ENCODE measurements at places on chromosomes 1 and 21.

DNA sequence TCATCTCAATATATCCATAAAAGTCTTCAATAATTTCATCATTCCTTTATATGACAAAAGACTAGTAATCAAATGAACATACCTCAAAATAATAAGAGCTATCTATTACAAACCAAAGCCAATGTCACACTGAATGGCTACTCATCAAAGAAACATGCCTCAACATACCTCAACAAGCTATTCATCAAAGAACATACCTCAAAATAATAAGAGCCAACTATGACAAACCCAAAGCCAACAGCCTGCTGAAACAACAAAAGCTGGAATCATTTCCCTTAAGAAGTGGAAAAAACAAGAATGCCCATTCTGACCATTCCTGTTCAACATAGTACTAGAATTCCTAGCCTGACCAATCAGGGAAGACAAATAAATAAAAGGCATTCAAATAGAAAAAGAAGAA, 1373.7 kb downstream of the BRINP3 start:
- no peak for DNase-seq

DNA sequence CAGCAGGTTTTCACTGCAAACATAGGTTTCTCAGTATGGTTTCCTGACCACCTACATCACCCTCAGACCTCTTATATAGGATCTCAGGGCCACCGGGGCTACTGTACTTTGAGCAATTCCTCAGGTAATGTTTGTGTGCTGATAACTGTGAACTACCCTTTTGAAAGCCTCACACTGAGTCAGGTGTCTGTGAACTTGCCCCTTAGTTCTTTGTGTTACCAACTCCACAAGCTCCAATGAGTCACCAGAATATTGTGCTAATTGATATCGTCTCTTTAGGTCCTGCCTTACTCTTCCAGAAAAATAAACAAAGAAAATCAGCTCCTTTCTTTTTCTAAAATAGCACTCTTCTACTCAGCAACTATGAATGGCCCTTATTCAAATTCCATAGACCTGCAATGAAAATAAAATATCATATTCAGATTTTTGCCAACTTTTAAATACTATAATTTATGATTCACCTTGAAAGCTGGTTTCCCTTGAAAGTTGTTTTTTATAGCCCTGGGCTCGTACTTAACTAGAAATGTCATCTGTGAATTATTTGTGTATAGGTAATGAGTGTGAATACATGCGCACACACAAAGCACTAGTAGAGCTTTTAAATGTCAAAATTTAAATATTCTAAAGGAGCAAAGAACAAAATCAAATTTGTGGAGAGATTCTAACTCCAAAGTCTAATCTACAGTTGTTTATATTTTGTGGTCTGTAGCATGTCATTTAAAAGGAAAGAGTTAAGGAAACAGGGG, 88.1 kb upstream of the WARS2 start:
- DNase-seq, result no peak

- no peak for DNase-seq
Observed at GRCh38 chr1:228289996-228290881, 82.4 kb downstream of the OBSCN start.

DNA sequence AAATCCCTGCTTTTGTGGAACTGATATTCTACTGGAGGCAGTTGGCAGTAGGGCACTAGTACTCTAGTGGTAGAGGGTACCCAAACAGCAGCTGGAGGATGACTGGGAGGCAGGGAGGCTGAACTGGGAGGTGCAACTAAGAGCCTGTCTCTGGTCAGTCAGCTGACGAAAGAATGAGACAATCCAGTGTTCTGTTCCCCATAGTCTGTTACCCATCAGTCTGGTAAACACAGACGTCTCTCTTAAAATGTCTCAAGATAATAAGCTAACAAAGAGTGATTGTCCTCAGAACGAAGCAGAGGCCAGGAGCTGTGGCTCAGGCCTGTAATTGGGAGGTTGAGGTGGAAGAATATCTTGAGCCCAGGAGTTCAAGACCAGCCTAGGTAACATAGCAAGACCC, 30.4 kb downstream of the TFAP2E start:
- no peak for DNase-seq

DNA sequence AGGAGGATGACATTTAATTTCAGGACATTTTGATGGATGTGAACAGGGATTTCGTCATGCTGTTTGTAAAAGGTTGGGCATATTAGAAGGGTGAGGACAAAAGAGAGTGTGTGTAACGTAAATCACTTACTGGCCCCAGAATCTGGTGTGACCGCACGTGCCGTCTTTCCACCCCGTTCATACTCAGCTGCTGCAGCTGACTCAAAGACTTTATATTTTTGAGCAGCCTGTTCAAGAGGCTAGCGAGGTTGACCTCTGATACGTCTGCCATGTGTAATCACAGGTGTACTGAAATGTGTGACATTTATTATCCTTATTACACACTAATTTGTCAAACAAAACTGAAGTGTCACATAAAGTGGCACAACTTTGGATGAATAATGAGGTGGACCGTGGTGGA, 66.5 kb upstream of the ERRFI1 start:
- DNase-seq, result no peak

DNA sequence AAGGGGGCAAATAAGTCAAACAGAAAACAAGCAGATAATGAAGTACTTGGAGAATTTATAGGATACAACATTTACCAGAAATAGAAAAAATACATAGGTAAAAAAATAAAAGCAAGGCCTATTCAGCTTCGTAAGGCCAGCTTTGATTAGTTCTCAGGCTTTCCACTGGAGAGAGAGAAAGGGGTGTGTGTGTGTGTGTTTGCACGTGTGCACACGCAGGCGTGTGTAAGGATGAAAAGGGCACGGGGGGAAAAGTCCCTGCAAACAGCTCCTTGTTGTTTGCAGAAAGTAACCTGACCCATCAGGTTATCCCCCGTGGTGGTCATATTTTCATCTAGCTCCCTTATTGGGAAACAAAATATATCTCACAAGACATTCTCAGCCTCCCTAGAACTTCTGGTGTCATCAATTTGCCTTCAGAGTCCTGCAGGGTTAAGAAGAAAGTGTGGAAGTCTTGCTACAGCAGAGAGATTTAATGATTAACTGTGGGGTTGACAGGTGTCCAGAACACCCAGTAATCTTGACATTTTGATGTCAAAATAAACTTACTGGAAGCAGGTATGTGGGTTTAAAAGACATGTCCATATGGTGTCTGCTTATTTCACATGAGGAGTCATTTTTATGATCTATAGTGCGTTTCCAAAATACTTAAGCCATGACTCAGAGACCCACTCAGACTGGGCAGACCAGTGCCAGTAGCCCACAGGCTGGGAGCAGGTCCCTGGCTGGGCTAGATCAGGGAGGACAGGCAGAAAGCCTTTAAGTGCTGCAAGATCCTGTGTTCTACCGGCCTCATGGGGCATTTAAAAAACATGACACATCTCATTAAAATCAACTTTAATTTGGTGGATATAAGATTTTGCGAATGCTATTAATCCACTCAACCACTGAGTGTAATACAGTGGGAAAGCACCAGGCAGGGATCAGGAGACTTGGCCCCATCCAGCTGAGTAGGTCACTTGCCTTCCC, 487.6 kb upstream of the CAMK1G start:
- DNase-seq, result no peak

- no peak for DNase-seq
Observed at GRCh38 chr1:14267991-14268390, 330.5 kb upstream of the KAZN start.

DNA sequence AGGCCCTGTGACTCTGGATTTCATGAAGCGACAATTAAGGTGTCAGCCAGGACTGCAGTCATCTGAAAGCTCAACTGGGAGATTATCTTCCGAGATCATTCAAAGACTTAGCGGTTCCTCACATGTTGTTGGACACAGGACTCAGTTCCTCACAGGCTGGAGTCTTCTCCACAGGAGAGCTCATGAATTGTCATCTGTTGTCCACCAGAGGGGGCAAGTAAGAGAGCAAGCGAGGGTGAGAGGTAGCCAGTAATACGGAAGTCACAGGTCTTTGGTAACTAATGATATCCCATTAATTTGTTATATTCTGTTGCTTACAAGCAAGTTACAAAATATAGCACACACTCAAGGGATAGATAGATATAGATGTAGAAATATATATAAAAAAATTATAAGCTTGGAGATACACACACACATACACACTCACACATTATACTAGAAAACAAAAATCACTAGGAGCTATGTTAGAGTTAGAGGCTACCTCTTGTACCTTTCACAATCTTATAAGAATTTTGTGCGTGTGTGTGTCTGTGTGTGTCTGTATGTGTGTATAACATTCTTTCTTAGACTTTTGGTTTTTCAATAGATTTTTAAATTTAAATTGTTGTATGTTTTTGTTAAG, 1695.3 kb downstream of the BRINP3 start:
- DNase-seq, result no peak

- no peak for DNase-seq
Observed at GRCh38 chr1:87588495-87588894, 259.8 kb downstream of the LMO4 start.

DNA sequence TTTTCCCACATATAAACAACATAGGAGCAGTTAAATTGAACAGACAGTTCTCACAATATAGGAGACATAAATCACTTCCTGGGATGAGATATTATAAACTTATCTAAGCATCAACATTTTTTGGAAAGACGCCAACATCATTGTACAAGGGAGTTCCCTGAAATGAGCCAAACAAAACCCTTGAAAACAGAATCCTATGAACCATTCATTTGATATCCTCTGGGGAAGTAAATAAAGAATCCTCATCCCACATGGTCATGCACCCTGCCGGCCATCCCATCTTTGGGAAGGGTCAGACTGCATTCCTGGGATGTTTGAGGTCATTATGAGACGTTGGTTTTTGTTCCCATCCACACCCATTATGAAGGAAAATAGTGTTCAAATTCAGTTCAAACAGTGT, 111.8 kb upstream of the USP25 start:
- DNase-seq, result no peak

DNA sequence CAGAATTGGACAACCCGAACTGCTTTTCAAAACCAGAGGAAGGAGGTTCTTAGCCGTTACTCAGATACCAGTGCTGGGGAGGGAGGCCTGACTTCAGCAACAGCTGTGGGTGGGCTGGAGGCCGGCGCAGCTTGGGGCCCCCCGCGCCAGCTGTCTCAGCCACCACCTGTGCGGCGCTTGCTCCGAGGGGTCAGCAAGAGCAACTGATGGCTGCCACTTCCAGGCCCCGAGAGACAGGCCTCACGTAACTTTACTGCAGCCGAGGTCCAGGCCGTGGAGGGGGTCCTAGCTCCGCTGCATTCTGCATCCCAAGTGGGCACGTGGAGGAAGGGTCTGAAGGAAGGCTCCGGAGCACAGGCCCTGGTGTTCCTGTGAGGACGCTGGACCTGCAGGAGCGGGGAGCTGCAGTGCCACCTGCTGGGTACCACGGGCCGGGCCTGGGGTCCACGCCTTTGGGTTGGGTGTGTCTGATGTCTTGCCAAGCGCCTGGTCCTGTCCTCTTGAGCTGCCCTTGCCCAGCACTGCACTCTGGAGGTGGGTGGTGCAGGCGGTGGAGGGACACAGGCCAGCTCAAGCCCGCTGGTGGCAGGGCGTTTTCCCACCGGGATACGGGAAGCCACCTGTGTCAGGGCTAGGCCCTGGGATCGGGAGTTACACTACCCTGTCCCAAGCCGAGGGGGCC, 9.8 kb downstream of the THAP3 start:
- DNase-seq, result no peak

DNA sequence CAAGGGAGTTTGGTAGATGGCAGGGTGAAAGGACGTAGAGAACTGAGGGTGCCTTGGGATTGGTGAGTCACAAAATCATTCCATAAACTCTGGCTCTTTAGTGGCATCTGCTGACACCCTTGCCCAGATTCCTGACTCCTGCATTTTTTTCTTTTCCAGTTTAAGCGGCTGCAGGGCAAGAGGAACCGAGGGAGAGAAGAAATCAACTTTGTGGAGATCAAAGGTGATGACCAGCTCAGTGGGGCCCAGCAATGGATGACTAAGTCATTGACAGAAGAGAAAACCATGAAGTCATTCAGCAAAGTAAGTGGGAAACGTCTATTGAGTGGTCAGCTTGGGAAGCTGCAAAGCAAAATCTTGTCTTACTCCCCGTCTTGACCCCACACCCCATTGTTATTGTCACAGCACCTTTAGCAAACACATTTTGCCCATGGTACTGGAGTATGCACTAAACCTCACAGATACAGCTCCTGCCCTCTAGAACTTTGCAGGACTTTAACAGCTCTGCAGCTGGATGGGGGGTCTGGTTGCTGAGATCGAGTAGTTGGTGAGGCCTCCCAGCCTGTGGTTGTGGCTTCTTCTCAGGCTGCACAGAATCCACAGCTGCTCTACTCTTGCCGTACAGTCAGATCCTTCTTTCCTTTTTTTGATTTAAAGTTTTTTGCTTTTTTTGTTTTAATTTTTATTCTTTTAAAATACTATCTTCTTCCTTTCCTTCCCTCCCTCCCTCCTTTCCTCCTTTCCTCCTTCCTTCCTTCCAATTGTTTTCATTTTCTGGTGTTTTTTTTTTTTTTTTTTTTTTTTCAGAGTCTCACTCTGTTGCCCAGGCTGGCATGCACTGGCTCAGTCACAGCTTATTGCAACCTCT, 21.9 kb downstream of the SH2D2A start:
- DNase-seq, result no peak

DNA sequence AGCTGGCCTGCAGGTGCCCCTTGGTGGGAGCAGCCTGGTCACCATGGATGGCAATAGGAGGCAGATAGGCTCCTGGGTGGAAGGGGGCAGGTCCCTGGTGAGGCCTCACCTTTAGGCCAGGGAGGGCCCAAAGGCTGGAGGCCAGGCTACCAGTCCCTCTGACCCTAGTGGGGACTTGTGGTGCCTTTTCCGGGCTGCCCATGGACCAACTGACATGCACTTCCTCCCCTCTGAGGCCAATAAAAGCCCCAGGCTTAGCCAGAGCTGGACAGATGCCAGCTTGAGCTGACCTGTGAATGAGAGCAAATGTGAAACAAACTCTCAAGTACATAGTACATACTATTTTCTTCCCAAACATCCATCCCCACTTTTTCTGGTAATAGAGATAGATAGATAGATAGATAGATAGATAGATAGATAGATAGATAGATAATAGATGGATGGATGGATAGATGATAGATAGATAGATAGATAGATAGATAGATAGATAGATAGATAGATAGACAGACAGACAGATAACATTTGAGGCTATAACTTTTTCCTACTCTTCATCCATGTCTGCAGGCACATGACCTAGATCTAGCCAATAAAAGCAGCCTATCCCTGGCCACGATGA, 9.2 kb upstream of the CTTNBP2NL start:
- DNase-seq, result no peak

DNA sequence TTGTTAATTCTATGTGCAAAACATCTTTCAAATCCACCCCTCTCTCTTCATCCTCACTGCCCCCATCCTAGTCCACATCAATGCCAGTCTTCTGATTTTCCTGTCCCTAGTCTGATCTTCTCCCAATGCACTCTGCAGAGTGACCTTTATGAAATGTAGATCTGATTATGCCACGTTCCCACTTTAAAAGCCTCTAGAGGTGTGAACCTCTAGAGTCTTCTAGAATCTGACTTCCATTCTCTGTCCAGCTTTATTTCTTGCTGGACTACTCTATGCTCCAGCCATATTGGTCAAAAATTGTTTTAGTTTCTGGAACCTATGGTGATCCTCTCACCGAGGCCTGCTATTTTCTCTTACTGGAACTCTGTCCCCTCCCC, 32.5 kb downstream of the ZNF648 start:
- no peak for DNase-seq
